ENCODE measurements at places on chromosomes 16 and 17.

GRCh38 chr17:10477701-10478100 lies 8.3 kb upstream of the MYH4 start:
- no peak for DNase-seq

DNA sequence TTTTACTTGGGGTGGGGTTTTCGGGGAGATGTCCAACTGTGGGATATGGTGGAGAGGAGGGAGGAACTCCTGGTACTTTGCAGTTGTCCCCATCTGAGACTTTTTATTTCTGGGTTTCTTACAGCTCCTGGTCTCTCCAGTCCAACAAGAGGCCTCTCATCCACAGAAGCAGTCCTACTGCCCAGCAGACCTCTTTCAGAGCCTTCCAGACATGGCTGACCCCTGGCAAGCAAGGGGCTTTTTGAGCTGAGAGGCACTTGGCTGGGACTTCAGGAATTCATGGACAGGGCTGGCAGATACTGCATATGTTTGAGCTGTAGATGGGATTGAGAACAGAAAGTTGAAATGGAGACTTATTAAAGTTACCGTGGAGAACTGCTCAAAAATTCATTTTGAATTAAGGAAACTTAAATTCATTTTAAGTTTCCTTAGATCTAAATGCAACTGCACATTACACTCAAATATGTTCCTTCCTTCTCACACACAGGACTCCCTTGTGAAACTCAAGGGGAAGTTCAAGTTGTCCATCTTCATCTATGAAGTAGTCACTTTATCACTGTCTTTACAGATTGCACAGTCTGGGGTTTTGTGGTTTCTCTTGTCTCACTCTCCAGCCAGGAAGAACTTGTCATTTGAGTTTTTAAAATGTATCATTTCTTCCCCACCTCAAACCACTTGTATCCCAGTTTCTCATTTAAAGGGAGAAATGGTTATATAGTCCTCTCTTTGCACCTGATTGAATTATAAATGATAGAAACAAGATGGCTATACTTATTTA lies 1.1 kb downstream of the LASP1NB start:
- DNase-seq, result no peak

GRCh38 chr16:54446639-54447038 lies 160.1 kb upstream of the IRX3 start:
- no peak for DNase-seq

DNA sequence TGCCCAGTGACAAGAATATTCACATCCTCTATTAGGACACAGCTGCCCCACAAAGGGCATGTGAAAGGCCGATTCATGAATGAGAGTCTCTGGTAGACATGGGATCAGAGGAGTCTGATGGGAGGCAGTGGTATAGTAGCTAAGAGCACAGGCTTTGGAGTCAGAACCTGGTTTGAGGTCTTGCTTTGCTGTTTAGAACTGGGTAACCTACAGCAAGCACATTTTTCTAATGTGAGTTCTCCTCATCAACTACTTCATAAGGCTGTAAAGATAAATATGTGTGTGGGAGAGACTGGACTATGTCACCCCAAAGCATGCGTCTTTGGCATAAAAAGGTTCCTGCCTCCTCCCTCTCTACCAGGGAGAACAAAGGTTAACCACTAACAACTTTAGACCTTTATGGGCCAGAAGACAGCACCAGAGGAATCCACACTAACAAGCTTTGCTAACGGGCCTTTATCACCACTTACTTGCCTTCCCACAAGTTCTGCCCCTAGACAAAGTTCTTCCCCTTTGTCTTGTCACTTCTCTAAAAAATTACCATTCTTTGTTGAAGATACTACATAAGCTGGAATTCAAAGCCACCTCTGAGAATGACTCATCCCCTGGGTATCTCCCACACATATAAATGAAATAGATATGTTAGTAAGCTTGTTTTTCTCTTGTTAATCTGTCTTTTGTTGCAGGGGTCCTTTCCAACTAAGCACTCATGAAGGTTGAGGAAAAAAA lies 21.1 kb downstream of the CDR2 start:
- no peak for DNase-seq

GRCh38 chr17:50174444-50174843 lies 8.6 kb downstream of the SGCA start:
- no peak for DNase-seq

DNA sequence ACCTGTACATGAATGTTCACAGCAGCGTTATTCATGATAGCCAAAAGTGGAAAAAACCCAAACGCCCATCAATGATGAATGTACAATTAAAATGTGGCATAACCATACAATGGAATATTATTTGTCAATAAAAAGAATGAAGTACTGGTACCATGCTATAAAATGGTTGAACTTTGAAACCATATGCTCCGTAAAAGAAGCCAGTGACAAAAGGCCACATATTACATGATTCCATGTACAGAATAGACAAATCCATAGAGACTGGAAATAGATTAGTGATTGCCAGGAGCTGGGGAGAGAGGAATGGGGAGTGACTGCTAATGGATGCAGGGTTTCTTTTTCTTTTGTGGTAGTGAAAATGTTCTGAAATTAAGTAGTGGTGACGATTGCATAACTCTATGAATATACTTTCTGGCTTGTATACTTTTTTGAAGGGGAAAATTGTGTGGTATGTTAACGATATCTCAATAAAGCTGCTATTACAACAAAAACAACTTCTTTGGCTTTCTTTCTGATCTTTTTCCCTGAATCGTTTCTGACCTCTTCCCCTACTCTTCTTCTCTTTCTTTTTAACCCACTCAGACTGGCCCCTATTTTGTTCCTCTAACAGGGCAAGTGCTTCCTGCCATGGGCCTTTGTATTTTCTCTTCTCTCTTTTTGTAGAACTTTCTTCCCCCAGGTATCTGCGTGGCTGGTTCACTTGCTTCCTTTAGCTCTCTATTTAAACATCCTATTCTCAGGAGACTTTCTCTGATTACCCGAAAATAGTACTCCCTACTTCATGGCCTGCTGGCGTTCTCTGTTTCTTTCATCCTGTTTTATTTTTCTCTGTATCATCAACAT lies 67.9 kb downstream of the FTO start:
- DNase-seq, result no peak

DNA sequence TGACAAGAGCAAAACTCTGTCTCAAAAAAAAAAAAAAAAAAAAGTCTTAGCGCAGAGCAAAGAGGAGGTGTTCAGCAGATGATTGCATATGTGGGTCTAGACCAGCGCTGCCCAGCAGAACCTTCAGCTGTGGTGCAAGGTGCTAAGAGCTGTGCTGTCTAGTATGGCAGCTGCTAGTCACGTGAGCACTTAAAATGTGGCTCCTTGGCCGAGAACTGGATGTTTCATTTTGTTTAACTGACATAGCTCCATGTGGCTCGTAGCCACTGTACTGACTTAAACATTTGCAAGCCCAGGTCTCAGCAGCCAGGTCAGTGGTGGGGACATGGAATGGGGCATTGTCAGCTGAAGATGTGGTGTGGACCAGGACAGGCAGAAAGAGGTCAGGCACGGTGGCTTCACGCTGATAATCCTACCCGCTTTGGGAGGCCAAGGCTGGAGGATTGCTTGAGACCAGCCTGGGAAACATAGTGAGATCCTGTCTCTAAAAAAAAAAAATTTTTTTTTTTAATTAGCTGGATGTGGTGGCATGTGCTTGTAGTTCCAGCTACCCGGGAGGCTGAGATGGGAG lies 9.2 kb downstream of the C1QTNF1 start:
- DNase-seq, result no peak

- DNase-seq, result peak; percentile 4
These were observed 749 bp downstream of the GRIN2A start for GRCh38 chr16:10181196-10182162.

DNA sequence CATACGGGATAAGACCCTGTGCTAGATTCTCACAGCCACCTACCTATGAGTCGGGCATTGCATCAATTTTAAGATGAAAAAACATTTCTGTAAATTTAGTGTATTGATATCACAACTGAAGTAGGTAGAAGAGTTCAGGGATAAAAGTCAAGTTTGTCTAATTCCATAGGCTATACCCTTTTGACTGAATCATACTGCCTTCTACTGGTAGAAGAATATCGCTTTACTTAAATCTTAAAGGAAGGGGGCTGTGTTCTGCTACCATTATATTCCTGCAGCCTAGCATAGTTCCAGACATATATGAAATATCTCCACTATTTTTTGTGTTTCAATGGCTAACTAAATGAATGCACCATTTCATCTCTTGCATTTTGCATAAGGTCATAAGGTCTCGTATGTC lies 1128.6 kb downstream of the CDH8 start:
- no peak for DNase-seq

- peak; percentile 70 for DNase-seq
These were observed 196.7 kb upstream of the GSE1 start for GRCh38 chr16:85416228-85417109.

- DNase-seq, result no peak
These were observed 5.2 kb downstream of the SECTM1 start for GRCh38 chr17:82328141-82328993.

DNA sequence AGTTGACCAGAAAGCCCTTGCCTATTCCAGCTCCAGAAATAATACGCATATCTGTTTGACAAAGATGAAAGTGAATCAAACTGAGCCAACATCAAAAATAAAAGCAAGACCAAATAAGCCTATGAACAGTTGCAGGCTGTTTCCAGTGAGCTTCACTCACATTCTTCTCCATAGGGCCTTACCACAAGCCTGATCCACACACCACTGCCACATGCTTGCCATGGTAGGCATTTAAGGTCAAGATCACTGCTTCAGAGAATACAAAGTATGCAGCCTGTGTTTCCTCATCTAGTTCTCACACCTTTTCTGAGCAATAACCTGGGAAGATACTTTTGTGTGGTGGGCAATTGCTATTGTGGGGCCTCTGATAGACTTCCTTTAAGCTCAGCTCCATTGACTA lies 1060.2 kb downstream of the CDH11 start:
- no peak for DNase-seq

- no peak for DNase-seq
These were observed 947 bp downstream of the DDX42 start for GRCh38 chr17:63774969-63775265.

DNA sequence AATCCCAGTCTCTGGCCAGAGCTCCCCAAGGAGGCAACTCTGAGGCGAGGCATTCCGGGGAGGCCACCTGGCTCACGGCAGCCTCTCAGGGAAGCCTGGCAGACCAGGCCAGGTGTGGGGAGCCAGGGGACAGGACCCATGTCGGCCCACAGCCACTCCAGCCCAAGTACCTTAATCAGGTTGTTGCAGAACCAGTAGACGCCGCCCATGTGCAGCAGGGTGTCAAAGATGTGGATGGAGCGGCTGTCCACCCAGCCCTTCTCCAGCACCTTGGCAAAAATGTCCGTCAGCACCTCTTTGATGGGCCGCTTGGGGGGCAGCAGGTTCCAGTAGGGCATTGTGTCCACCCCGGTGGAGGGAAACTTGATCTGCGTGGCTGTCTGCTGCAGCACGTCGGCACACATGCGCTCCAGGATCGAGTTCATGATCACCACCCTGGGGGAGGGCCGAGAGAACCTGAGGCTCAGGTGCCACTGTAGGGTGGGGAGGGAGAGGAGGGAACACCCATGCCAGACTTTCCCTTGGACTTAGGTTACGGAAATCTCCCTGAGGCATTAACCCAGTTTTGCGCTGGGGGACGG lies 7.8 kb downstream of the CSF3 start:
- no peak for DNase-seq

DNA sequence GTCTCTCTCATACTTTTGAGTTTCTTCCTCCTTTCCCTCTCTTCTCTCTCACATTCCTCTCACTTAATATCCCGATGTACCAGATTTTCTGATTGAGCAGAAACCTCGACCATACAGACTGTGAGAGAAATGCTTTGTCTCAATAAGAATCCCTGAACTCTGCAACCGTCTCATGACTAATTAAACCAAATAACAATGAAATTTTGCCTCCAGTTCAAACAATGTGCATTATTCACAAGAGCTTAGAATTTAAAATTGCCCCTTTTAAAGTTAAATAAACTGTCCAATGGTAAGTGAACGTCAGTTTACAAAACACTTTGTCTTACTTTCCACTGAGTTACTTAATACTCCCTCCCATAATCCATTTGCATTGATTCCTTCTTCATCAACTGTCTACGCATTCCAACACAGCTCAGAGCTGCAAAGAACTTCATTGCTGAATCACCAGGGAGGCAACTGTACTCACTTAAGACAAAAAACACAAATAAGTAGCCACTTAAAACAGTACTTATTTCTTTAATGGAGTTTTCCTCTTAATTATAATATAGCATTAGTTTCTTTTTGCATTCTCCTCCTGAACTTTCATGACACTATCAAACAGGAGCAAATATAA lies 4.9 kb downstream of the CDH11 start:
- no peak for DNase-seq

DNA sequence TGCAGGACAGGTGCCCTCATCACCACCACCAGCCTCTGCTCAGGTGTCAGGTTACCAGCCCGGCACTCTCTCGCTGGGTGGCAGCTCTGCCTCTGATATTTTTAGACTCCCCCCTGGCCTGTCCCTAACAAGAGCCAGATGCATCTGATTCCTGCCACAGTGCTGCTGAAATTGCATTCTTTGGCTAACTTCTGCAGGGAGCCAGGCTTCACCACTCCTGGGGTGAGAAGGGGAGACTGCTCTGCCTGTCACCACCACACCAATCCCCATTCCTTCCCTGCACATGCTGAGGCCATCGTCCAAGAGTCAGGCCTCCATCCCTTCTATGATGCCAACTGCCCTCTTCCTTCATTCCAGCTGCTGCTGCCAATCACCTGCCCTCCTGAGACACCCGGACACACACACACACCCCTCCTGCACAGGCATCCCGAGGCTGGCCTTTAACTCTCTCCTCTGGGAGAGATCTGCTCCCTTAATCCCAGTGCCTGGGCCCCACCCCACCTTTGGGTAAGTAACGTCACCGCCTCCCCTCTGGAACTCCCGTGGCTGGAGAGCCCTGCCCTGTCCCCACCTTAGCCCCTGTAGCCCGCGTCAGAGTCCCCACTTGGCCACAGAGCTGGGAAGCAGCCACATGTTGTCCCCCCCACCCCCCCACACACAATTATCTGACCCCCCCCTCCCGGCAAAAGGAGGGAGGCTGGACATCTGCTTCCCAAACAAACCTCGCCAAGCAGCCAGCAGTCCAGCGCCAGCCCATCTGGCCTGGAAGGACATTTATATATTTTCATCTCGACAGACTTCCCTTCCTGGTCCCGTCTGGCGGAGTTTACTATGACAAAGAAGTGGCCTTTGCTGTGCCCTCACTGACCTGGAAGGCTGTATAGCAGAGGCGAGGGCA lies 2.8 kb downstream of the EMP2 start:
- DNase-seq, result no peak

DNA sequence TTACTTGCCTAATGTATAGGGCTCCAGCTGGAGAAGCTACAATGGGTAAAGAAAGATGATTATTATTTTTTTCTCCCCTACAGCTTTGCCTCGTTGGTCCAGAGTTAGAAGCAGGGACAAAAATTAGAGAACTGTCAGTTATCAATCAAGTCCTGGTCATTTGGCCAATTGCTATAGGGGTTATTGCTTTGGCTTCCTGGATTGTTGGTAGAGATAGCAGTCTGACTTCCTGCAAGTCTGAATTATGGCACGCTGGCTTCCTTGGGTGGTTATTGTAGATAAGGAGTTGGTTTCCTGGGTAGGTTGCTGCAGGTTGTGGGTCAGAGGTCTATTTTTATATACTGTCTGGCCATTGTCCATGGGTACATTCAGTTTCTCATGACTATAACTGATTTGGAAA lies 84.7 kb upstream of the ELAC2 start:
- no peak for DNase-seq
